Stimulated activated CD8-positive, alpha-beta memory T cell treated with anti-CD3 and anti-CD28 coated beads, Interleukin-7, amount 100 ng/mL, for 48 hours (primary cell): ENCODE measurements at places on chromosomes 3 and 15.

DNA sequence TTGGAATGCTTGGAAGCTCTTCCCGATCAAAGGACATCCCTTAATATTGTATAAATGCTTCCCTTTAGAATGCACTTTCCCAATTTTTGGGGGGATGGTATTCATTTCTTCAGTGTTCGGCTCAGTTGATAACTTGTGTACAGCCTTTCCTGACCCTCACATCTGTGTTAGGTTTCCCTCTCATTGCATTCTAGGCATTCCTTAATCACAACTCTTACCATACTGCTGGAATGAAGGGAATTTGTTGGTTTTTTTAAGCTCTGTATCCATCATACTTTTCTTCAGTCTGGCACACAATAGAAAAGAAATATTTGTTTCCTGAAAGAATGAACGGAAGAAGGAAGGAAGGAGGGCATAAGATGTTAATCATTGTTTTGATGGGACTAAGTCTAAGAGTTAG is 119.5 kb downstream of the CHST2 start:
- no peak for DNase-seq

GRCh38 chr15:59419170-59419569 is 18.8 kb upstream of the FAM81A start:
- DNase-seq: no peak

DNA sequence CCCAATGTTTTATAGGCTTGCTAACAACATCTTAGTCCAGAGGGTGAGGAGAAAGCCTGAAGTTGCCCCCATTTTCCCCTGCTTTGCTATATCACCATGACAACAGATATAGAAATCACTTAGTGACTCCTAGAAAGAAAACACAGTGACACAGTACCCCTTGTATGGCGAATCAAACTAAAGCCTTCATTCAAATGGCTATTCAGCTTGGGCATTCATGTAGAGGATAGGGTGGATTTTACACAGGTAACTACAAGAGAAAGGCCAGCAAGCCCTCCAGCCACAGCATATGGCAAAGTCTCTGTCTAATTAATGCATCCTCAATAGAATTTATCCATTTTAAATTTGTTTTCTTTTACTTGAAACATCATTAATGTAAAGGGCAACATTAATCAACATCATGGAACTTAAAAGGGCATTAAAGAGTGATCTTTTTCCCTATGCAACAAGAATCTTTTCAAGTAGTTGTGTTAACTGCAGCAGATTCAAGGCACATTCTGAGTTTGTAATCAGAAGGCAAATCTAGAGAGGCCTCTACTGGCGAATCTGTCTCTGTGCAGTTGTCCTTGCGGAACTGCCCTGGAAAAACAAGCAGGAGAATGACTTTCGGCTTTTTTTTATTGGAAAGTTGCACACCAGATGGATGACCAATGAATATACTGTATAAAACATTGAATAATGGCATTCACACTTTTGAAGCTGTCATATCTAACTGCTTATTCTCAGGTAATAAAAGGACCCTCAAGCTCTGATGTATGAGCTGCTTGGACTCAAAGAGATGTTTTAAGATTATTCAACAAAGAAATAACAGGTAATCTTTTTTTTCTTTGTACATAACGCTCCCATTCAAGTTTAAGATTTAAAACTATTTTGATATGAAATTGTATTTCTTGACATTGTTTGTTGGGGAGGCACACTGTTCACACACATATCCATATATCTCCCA is 621.7 kb upstream of the AGTR1 start:
- DNase-seq: no peak

DNA sequence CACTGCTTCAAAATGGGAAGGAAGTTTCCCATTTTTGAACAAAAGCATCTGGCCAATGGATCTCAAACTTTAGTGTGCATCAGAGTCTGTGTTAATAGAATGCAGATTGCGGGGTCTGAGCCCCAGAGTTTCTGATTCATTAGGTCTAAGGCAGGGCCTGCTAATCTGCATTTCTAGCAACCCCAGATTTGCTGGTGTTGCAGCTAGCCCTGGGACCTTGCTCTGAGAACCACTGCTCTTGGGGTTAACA is 30.7 kb upstream of the USP3 start:
- no peak for DNase-seq

GRCh38 chr3:133629146-133629545 is 32.6 kb downstream of the TOPBP1 start:
- no peak for DNase-seq

DNA sequence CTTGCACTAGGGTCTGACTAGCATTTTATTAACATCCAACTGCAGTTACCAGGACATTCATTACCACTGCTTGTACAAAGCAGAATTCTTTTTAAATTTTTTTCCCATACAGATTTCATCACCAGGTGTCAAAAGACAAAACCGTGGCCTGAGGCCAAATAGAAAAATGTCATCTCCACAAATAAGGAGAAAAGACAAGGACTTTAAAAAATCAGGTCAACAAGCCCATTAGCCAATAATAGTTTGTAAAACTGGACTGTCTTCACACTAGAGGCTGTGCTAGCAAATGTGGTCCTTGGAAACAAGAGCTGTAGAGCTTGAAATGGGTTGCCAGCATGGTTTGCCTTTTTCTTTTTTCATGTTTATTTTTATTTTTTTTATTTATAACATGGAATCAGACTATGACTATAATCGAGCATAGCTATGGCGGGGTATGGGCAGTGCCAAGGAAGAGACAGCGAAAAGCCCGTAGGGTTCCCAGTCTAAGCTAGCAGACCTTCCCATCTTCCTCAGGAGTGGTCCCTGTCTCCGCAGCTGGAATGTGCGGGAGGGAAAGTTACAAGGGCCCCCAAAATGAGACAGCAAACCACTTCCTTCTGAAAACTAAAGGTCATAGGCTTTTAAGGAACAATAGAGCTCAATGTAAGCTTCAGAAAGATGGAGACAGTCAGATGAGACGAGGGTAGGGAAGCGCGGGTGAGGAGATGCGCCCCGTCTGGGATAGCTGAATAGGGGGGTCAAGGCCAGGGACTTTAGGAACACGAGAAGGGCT is 1.5 kb downstream of the PTPN9 start:
- DNase-seq: no peak

DNA sequence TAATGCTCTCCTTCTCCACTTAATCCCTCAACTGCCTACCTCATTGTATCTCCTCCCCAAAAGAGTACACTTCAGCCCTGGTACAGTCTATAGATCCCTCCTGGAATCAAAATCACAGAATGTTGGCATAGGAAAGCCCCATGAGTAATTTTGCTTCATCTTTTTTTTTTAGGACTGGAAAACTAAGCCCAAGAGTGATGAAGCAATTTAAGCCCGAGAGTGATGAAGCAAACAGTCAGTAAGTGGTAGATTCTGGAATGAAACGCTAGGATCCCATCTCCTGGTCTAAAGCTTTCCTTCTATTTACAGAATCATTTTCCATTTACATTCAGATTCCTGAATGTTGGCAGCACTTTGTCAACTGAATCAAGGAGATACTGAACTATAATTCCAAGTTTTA is 29.8 kb upstream of the PLAAT1 start:
- DNase-seq: no peak

- no peak for DNase-seq
Observed at GRCh38 chr15:39551476-39551875, 29.4 kb upstream of the THBS1 start.

GRCh38 chr3:15267502-15267901 is 61.5 kb downstream of the CAPN7 start:
- DNase-seq: no peak

GRCh38 chr3:108728934-108729333 is 28.3 kb downstream of the RETNLB start:
- DNase-seq: no peak

DNA sequence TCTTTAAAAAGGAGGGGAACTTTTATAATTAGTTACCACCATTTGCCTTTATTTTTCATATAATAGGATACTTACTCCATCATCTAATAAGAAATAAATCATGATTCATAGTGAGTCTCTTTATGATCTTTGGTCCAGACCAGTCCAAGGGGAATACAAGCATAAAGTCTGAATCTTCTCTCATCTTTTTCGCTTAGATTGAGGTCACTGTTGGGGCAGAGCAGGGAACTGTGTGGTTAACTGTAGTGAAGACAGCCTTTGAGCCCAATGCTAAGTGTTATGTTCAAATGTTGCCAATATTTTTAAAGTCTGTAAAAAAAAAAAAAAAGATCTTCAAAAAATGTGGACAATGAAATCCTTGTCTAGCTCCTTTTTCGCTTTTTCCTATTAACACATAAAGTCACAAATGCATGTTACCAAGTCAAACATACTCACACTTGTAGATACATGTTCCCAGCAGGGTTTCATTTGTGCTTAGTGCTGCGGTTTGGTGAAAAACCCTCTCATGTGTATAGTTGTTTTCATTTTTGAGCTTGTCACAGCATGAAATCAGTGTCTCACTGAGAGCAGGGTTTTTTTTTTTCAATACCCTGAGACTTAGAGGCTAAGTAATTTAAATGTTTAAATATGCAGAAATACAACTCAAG is 72.1 kb downstream of the EPHA3 start:
- no peak for DNase-seq

DNA sequence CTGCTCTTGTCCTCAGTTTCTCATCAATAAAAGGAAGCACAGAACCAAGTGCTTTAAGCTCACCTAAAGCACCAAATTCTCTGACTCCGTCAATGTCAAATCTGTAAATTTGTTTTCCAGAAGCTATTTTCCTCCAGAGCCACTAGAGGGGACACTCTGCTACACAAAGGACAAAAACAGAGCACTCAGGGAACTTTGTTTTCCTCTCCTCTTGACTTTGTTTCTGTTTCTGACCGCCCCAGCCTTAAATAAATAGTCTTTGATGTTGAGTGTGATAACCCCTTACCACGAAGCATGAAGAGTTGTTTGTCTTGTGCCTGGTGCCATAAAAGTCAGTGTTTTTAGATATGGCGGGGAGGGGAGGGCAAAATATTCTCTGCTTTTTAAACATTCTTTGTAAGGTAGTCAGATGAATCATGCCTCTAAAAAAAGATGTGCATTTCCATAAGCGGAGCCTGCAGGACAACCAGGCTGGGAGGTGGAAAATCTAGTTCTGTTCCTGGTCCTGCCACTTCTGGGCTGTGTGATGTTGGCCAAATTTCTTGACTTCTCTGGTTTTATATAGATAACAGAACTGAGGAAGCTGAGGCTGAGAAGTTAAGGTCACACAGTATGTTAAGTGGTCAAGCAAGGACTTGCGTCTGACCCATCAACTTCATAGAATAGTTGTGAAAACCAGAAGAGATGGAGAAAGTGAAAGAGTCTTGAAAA is 7.3 kb upstream of the ZBTB38 start:
- DNase-seq: no peak

DNA sequence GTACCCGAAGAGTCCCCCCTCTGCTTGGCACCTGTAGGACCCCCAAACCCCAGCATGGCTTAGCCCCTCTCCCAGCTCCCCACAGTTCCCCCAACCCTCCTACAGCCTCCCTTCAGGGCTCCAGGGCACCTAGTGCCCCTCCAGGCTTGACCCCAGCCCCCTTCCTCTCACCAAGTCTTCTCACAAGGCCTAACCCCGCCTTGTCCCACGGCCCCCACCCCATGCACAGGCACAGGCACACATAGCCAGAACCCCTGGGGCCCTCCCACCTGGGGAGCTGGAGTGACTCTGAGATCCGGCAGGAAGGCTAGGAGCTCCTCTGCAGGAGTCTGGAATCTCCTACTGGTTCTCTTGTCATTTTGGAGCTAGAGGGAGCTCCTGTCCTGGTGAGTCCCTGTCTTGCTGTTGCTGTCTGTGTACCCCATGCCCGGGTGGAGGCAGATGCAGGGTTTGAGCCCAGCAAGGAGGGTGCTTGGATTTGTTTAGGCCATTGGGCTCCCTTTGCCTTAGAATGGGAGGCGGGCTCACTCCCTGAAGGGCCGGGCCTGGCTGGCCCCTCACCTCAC is 39.6 kb downstream of the KLF13 start:
- no peak for DNase-seq

GRCh38 chr3:25820366-25820765 is 30.5 kb downstream of the OXSM start:
- no peak for DNase-seq

DNA sequence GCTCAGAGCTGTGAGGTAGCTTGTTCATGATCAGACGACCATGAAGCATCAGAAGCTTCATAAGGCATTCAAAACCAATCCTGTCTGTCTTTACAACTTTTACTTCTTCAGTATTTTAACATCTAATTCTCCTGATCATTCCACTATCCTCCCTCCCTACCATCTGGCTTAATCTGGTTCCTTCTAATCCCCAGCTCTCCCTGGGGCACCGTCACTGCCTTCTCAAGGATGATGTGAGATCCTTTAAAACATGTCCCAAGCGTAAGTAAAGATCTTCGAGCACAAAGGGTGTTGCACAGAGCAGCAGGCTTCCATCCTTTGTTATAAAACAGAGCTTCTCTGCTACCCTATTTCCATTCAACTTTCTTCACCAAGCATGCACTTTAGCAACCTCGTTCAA is 362.7 kb upstream of the ARRDC4 start:
- DNase-seq: no peak

DNA sequence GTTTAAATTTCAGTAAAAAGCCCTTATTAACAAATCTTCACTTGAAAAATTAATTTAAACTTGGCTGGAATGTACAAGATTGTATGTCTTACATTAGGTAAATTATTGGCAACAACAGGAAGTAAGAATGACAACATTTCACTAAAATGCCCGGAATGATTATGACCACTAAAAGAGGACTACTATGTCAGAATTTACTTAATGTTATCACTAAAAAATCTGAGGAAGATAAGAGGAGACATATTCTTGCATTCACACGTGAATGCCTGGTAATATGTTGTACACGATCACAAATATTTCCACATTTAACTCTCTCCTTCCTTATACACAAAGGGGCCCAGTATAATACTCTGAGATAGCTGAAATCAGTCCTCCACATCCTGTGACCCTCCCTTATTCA is 29.7 kb downstream of the VGLL3 start:
- no peak for DNase-seq

GRCh38 chr3:71447803-71448202 is 135.7 kb downstream of the FOXP1 start:
- DNase-seq: no peak

GRCh38 chr15:31590609-31591008 is 264.0 kb downstream of the KLF13 start:
- no peak for DNase-seq

- no peak for DNase-seq
Observed at GRCh38 chr15:101198800-101199199, 53.0 kb downstream of the CHSY1 start.

- no peak for DNase-seq
Observed at GRCh38 chr3:45635475-45636256, 41.1 kb downstream of the LIMD1 start.

- no peak for DNase-seq
Observed at GRCh38 chr15:71591057-71591456, 219.3 kb upstream of the NR2E3 start.

- DNase-seq: no peak
Observed at GRCh38 chr3:182909318-182910040, 70.9 kb downstream of the DCUN1D1 start.

GRCh38 chr3:181230258-181230657 is 240.7 kb upstream of the DNAJC19 start:
- no peak for DNase-seq

GRCh38 chr15:63531586-63531985 is 27.2 kb downstream of the USP3 start:
- no peak for DNase-seq

GRCh38 chr3:39287216-39288164 is 7.7 kb upstream of the CX3CR1 start:
- no peak for DNase-seq

- DNase-seq: peak; percentile 33
Observed at GRCh38 chr3:44554626-44555592, at the start of gene ZKSCAN7. Gene ZKSCAN7 (plus strand): TSS chr3:44555193. CDS start chr3:44557048, 1,855 bp downstream.
